ENCODE measurements at places on chromosomes 6 and 20.

DNA sequence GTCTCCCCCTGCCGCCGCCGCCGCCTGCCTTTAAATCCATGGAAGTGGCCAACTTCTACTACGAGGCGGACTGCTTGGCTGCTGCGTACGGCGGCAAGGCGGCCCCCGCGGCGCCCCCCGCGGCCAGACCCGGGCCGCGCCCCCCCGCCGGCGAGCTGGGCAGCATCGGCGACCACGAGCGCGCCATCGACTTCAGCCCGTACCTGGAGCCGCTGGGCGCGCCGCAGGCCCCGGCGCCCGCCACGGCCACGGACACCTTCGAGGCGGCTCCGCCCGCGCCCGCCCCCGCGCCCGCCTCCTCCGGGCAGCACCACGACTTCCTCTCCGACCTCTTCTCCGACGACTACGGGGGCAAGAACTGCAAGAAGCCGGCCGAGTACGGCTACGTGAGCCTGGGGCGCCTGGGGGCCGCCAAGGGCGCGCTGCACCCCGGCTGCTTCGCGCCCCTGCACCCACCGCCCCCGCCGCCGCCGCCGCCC, 474 bp downstream of the CEBPB start:
- no peak for DNase-seq

DNA sequence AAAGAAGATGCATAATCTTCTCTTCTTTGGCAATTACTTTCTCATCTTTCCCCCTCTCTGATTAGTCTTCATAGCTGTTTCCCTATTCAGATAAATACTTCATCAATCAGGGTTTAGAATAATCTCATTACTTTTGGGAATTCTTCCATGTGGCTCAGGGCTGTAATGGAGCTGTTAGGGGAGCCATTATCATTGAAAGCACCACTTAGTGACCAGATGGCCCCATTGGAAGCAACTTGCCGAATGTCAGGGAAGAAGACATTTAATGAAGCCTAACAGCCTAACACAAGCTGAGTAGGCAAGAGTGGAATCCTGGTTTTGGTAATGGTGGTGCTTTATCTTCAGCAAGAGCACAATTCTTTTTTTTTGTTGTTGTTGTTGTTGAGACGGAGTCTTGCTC, 45.0 kb downstream of the TIAM2 start:
- no peak for DNase-seq

DNA sequence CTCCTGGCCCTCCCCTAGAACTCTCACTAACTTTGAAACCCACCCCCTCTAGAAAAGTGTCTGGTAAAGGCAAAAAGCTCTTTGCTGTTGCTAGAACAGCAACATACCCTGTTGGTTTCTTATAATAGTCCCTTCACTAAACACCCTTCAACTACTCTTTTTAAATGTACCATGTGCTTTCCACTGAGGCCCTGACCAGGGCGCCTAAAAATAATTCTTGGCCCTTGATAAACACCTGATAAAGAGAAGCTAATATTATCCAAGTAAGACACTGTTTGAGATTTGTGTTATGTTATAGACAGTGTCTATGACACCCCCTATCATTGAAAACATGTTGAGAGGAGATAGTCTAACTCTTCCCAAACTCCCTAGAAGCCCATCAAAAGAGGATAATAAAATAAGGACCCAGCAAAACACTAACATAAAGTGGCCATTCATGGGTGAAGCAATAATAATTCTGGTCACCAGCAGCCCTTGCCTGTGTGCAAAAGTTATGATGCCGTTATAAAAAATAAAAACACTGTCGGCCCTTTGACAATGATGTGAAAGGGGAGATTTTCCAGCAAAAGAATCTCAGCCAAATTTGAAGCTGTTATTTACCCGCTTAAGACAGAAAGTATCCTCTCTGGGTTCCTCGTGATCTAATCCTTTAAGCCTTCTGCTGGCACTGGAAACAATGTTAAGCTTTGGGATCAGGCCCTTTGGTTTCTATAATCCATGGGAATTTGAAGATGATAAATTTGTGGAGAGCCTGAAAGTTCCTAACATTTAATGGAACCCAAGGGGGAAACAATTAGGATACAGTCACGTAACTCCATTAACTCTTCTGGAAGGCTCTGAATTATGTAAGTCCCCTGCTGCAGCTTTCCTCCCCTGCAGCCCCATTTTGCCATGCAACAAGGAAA, 122.6 kb upstream of the PLCB4 start:
- DNase-seq = no peak

- DNase-seq = no peak
Measured at GRCh38 chr6:152124429-152125074, 317.1 kb downstream of the ESR1 start.

DNA sequence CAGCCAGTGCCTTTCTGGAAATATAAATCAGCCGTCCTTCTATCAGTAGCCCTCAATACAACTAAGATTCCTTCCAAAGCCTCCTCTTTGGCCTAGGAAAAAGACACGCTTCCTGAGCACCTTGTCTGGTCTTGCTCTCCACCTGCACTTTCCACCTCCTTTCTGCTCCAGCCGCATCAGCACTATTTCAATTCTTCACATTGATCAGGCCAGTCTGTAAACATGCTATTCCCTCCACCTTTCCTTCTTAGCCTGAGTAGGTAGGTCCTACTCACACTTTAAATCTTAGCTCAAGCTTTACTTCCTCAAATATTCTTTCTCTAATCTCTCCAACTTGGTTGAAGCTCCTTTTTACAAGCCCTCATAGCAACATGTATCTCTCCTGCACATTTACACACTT, 11.4 kb downstream of the RANBP9 start:
- DNase-seq = no peak
